Neural crest cell (in vitro differentiated cells): ENCODE measurements at places on chromosomes 1 and 21. TPM values are rescaled to one million over a fixed set of nuclear protein-coding genes. Genes with fewer than 3 reads are reported as not detected.

DNA sequence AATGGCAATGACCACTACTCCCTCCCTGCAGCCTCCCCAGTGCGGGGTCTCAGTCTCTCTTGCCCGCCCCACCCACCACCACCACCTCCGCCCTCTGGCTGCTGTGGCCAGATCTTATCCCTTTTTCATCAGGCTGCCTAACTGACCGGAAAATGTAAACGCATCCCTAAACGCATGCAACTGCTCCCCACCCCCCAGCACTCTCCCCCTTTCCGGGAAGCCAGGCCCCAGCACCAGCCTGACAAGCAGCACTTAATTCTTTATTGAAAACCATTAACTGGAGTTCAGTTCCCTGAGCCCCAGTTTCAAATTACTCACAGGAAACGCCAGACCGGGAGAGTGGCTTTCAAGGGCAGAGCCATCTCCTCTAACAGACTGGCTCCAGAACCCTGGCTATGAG is 147.7 kb downstream of the DMRTA2 start:
- no peak overlapping the region for H3K4me3 ChIP-seq
- no peaks in the 10 kb centered on the region for H3K4me1 ChIP-seq
- no peak for DNase-seq
- no peak overlapping the region for H3K27ac ChIP-seq

GRCh38 chr1:83770319-83770661 is 228.6 kb downstream of the TTLL7 start:
- peaks cover 21% of the 10 kb centered on the region for H3K4me1 ChIP-seq
- H3K4me3 ChIP-seq, result no peak overlapping the region
- H3K36me3 ChIP-seq, result no peaks in the 10 kb centered on the region
- H3K27me3 ChIP-seq, result no peaks in the 10 kb centered on the region

- H3K4me1 ChIP-seq, result peaks cover 39% of the 10 kb centered on the region
- no peak overlapping the region for H3K27ac ChIP-seq
- H3K27me3 ChIP-seq, result no peaks in the 10 kb centered on the region
- no peak for DNase-seq
- H3K36me3 ChIP-seq, result peaks cover 13% of the 10 kb centered on the region
These were observed 1.4 kb downstream of the ORC1 start for GRCh38 chr1:52402860-52403240.

DNA sequence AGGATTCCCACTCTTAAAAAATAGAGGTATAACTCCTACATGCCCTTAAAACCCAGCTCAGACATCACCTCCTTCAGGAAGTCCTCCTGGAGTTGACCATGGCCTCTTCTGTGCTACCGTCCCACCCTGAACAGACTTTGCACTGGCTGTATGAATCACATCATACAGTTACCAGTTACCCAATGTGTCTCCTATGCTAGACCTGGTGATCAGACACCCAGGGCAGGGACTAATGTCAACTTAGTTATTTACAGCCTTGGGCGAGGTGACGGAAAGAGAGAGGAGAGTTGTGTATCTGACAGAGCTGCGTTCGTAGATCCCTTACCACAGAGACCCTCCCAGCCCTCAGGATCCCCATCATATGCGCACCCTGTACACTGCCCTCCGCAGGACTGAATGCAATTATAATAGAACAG is 72.7 kb downstream of the SLC66A1 start:
- peaks cover 2% of the 10 kb centered on the region for H3K4me1 ChIP-seq
- peak overlapping the region; percentile 57 for H3K27ac ChIP-seq
- DNase-seq, result no peak
- no peaks in the 10 kb centered on the region for H3K27me3 ChIP-seq
- H3K36me3 ChIP-seq, result peaks cover 6% of the 10 kb centered on the region
- H3K4me3 ChIP-seq, result no peak overlapping the region

GRCh38 chr1:181483285-181484195 is at the start of gene CACNA1E:
TSS of gene CACNA1E (plus strand) at chr1:181483517. CDS start at chr1:181483745, 228 bp downstream.
- H3K4me1 ChIP-seq, result peaks cover 24% of the 10 kb centered on the region
- DNase-seq, result no peak
- H3K4me3 ChIP-seq, result peak within 1 kb of the TSS; percentile 89
- peaks cover 3% of the 10 kb centered on the region for H3K36me3 ChIP-seq
- H3K27me3 ChIP-seq, result peaks cover 90% of the 10 kb centered on the region

- peak; percentile 65 for DNase-seq
- no peaks in the 10 kb centered on the region for H3K27me3 ChIP-seq
- no peak overlapping the region for H3K4me3 ChIP-seq
- H3K4me1 ChIP-seq, result peaks cover 5% of the 10 kb centered on the region
These were observed 20.6 kb downstream of the MTHFR start for GRCh38 chr1:11784993-11785769.

DNA sequence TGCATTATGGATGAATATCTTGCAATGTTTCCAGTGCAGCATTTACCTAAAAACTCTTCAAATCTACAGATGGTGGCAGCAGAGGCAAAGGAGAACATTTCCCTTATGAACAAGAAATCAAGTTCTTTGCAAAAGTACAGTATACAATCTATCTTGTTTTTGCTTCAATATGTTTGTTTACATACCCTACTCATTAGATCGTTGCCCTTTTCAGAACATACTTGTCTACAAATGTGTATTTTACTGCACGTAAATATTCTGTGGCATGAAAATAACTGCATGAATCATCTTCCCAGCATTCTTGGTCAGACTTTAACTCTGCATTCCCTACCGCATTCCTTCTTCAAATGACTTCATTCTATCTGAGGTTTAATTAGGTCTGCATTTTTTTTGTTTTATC is 212.7 kb downstream of the ZP4 start:
- H3K4me3 ChIP-seq, result no peak overlapping the region
- H3K27ac ChIP-seq, result no peak overlapping the region
- H3K27me3 ChIP-seq, result no peaks in the 10 kb centered on the region

- no peaks in the 10 kb centered on the region for H3K4me1 ChIP-seq
- peak overlapping the region; percentile 92 for H3K27ac ChIP-seq
These were observed 50.4 kb upstream of the ADAMTS5 start for GRCh38 chr21:27017246-27017645.

GRCh38 chr1:55702064-55702463 is 486.9 kb upstream of the USP24 start:
- H3K4me1 ChIP-seq, result peaks cover 6% of the 10 kb centered on the region
- peaks cover 48% of the 10 kb centered on the region for H3K27me3 ChIP-seq

- H3K27ac ChIP-seq, result peak overlapping the region; percentile 10
- peaks cover 8% of the 10 kb centered on the region for H3K4me1 ChIP-seq
- DNase-seq, result no peak
- no peaks in the 10 kb centered on the region for H3K36me3 ChIP-seq
- peaks cover 14% of the 10 kb centered on the region for H3K27me3 ChIP-seq
These were observed 54.4 kb upstream of the SYT6 start for GRCh38 chr1:114208106-114208505.

DNA sequence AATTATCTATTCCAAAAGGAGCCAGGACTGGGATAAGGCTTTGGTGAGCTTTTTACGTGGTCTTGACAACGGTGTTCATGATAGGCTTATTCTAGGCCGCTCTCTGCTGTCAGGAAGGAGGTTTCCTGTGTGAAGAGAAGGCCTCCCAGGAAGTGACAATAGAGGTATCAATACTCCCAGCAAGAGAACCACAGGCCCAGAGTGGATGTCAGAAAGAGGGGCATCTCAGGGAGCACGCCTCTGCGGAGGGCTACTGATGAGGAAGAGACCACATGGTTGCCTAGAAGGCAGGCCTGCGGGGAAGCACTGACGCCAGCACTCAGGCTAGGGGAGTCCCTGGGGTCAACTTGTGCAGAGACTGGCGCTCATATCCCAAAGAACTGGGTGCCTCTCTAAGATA is 60.4 kb downstream of the ITPKB start:
- H3K4me1 ChIP-seq, result peaks cover 44% of the 10 kb centered on the region
- H3K27me3 ChIP-seq, result no peaks in the 10 kb centered on the region
- H3K4me3 ChIP-seq, result no peak overlapping the region
- H3K36me3 ChIP-seq, result peaks cover 2% of the 10 kb centered on the region
- no peak for DNase-seq

DNA sequence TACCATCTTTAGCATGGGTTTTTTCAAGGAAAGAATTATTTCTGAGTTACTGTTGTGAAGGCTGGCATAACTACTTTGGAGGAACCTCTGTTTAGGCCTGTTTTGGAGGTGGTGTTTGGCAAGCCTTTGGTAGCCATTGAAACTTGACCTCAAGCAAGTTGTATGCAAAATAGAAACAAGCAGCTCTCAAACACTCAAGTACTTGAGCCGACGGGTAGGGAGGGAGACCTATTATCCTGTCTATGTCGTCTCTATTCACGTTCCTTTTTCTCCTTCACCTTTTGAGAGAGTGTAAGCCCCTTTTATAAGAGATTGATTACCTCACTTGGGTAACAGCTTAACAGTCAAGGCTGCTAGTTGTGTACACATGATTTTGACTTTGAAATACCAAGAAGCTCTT is 878.3 kb upstream of the CXADR start:
- H3K4me1 ChIP-seq, result peaks cover 8% of the 10 kb centered on the region
- no peak overlapping the region for H3K27ac ChIP-seq
- no peak overlapping the region for H3K4me3 ChIP-seq
- H3K36me3 ChIP-seq, result peaks cover 2% of the 10 kb centered on the region
- no peaks in the 10 kb centered on the region for H3K27me3 ChIP-seq

DNA sequence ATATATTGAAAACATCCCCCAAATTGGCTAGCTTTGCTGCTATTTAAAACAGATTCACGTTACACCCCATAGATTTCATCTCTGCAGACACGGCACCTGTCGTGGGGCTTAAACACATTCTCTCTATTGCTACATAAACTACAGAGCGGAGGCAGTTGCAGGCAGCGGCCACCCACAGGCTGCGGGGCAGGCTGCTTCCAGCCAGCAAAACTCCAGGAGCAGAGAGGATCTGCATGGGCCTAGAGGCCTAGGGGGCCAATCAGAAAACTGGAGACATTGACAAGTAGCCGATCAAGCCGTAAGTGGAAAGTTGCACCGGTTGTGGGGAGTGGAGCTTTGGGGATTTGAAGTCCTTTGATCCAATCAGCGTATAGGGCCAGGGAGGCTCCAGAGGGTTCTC is 129.0 kb upstream of the KLHDC7A start:
- no peaks in the 10 kb centered on the region for H3K36me3 ChIP-seq
- no peak overlapping the region for H3K27ac ChIP-seq
- H3K27me3 ChIP-seq, result peaks cover 40% of the 10 kb centered on the region
- no peak for DNase-seq

GRCh38 chr1:12587981-12588640 is 29.9 kb downstream of the DHRS3 start:
- no peaks in the 10 kb centered on the region for H3K36me3 ChIP-seq
- peaks cover 8% of the 10 kb centered on the region for H3K27me3 ChIP-seq

GRCh38 chr1:43781574-43781973 is 74.2 kb downstream of the ST3GAL3 start:
- peaks cover 9% of the 10 kb centered on the region for H3K4me1 ChIP-seq
- peaks cover 33% of the 10 kb centered on the region for H3K36me3 ChIP-seq
- H3K27me3 ChIP-seq, result no peaks in the 10 kb centered on the region

DNA sequence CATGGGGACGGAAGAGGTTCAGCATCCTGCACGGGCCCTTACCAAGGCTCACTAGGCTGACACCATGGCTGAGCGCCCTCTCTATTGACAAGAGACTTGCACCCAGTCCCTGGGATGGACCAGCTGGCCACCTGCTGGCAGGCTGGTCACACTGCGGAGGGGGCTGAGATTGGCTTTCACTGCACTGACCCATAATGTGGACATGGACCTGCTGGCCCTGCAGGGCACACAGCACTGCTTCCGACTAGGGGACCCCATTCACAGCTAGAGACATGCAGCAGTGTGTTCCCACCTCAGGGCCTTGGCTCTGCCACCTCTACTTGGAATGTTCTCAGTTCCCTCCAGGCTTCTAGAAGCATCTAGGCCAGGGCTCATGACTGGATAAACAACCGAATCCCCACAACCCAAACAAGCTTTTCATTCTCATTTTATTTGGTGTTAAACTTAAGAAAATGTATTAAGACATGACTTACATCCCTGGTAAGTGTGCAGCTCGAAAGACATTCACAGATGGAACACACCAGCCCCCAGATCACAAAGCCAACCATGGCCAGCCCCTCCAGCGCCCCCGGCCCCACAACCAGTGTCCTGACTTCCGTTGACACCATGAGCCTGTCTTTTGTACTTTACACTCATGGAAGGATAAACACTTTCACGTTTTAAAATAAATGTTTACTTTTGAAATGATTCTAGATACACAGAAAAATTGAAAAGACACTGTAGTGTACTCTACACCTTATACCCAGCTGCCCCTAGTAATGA is 9.3 kb upstream of the SRARP start:
- H3K27ac ChIP-seq, result no peak overlapping the region
- DNase-seq, result peak; percentile 48
- H3K36me3 ChIP-seq, result no peaks in the 10 kb centered on the region
- H3K27me3 ChIP-seq, result peaks cover 4% of the 10 kb centered on the region
- H3K4me1 ChIP-seq, result no peaks in the 10 kb centered on the region

GRCh38 chr1:177255411-177255810 is 84.7 kb downstream of the BRINP2 start:
- H3K27me3 ChIP-seq, result no peaks in the 10 kb centered on the region
- no peak overlapping the region for H3K4me3 ChIP-seq
- H3K4me1 ChIP-seq, result peaks cover 9% of the 10 kb centered on the region
- no peak overlapping the region for H3K27ac ChIP-seq
- H3K36me3 ChIP-seq, result no peaks in the 10 kb centered on the region
- no peak for DNase-seq

- no peaks in the 10 kb centered on the region for H3K36me3 ChIP-seq
- H3K4me3 ChIP-seq, result no peak overlapping the region
- no peaks in the 10 kb centered on the region for H3K27me3 ChIP-seq
- H3K4me1 ChIP-seq, result peaks cover 17% of the 10 kb centered on the region
These were observed 5.1 kb downstream of the FNDC7 start for GRCh38 chr1:108717774-108718316.

GRCh38 chr1:194618101-194618500 is 1431.7 kb upstream of the B3GALT2 start:
- no peaks in the 10 kb centered on the region for H3K36me3 ChIP-seq
- H3K27me3 ChIP-seq, result no peaks in the 10 kb centered on the region
- no peak overlapping the region for H3K27ac ChIP-seq
- no peaks in the 10 kb centered on the region for H3K4me1 ChIP-seq
- DNase-seq, result no peak
- no peak overlapping the region for H3K4me3 ChIP-seq

- DNase-seq, result no peak
- H3K27ac ChIP-seq, result no peak overlapping the region
- H3K4me3 ChIP-seq, result no peak overlapping the region
These were observed 120.4 kb downstream of the MACF1 start for GRCh38 chr1:39324888-39325287.

DNA sequence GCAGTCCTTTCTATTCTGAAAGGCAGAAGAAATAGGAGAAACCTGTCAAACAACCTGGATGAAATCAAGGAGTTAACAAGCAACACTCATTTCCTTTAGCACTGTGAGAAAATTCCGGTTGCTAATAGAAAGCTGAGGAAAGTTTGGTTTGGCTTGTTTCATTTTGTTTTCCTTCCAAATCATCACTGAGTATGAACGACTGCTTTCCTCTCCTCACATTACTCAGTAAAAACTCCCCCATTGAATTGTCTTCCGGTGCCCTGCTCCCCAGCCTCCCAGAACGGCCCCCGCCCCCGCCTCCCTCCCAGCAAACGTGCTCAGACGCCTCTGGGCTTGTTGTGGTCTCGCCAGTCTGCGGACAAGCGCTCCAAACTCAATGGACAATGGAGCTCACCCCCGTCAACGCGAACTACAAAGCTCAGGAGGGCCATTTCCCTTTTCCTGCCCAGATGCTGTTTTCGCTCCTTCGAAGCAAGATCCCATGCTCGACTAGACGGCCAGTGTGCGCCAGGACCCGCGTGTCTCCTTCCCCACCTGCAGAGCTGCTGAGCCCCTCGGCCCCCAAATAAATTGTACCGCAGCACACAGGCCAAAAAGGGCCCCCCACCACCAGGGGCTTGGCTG is 747 bp downstream of the STX6 start:
- peak overlapping the region; percentile 89 for H3K27ac ChIP-seq
- peak overlapping the region; percentile 97 for H3K4me3 ChIP-seq
- peaks cover 8% of the 10 kb centered on the region for H3K27me3 ChIP-seq
- peaks cover 46% of the 10 kb centered on the region for H3K4me1 ChIP-seq
- peak; percentile 42 for DNase-seq
- H3K36me3 ChIP-seq, result no peaks in the 10 kb centered on the region

Gene SPRR3
- not detected in 2 replicates for total RNA-seq

Gene SIPA1L2
- total RNA-seq, result 34.5 and 38.7 TPM in 2 replicates

Gene YTHDF2
- 139 and 150 TPM in 2 replicates for total RNA-seq

Gene TCP10L
- 1.7 and 2.2 TPM in 2 replicates for total RNA-seq

Gene LDLRAD1
- not detected in 2 replicates for total RNA-seq

Gene SELL
- not detected in 2 replicates for total RNA-seq

Gene PCP4
- total RNA-seq, result 0.45 and 1.1 TPM in 2 replicates

Gene LYPD8
- not detected in 2 replicates for total RNA-seq
